ENCODE measurements at places on chromosomes 2 and 18.
A peak's percentile ranks its signal among the peaks of the same experiment; 100 is the strongest.

- no peak for DNase-seq
These were observed 13.7 kb upstream of the DAPL1 start for GRCh38 chr2:158781353-158781961.

DNA sequence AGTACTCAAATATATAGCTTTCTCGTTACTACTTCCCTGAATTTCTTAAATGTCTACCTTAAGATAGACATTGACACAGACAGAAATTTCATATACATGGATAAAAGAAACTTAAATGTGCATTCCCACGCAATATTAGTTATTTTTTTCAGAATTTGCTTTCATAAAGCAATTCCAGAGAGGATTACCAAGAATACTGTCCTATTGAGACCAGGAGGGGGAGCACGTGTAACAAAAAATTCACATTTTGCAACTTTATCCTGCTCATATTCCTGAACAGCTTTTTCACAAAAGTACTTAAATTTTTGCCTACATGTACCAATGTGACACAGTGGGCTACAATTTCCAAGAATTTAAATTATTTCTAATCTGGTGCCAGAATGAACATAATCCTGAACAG lies 30.7 kb upstream of the ERCC3 start:
- DNase-seq = peak; percentile 2

DNA sequence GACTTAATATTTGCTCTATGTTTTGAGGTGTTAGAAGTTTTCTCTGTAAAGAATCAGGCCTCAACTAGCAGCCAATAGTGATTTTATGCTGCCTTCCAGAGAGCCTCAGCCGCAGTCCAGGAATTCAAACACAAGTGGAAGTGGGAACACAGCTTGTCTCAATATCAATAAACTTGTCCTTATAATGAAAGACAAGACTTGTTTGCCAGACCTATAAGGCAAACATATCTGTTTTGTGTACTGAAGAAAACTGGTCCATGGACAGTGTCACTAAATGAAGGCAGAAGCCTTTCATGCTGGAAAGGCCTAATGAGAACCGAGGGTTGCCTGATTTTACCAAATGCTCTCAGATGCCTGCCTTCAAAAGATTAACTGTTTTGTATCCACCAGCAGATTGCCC lies 182.2 kb downstream of the EPHA4 start:
- no peak for DNase-seq

GRCh38 chr2:170502361-170503130 lies 212.6 kb upstream of the SP5 start:
- DNase-seq = no peak

- no peak for DNase-seq
These were observed 97.4 kb downstream of the MEP1B start for GRCh38 chr18:32287249-32287648.

DNA sequence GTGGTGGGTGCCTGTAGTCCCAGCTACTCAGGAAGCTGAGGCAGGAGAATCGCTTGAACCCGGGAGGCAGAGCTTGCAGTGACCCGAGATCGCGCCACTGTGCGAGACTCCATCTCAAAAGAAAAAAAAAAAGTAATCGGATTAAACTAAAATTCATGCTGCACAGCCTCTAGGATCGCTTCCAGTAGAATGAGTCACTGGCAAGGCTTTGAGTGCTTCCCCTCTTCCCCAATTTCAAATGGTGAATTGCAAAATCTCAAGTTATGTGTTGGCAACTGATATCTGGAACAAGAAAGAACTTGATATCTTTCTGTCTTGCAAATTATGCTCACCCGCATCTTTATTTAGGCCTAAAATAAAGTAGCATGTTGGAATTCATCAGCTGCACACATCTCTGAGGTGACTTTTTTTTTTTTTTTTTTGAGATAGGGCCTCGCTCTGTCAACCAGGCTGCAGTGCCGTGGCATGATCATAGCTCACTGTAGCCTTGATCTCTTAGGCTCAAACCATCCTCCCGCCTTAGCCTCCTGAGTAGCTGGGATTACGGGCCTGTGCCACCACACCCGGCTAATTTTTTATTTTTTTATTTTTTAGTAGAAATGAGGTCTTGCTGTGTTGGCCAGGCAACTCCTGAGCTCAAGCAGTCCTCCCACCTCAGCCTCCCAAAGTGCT lies 12.7 kb downstream of the TTC39C start:
- DNase-seq = no peak

GRCh38 chr2:229445501-229446211 lies 174.6 kb upstream of the PID1 start:
- no peak for DNase-seq

- DNase-seq = peak; percentile 70
These were observed at the start of gene ADGRF3 for GRCh38 chr2:26346454-26347053. Gene ADGRF3, minus strand, starts transcription at chr2:26346789. Its CDS starts 555 bp downstream, at chr2:26346234.

- no peak for DNase-seq
These were observed 525.4 kb downstream of the CCDC85A start for GRCh38 chr2:56709181-56709580.

DNA sequence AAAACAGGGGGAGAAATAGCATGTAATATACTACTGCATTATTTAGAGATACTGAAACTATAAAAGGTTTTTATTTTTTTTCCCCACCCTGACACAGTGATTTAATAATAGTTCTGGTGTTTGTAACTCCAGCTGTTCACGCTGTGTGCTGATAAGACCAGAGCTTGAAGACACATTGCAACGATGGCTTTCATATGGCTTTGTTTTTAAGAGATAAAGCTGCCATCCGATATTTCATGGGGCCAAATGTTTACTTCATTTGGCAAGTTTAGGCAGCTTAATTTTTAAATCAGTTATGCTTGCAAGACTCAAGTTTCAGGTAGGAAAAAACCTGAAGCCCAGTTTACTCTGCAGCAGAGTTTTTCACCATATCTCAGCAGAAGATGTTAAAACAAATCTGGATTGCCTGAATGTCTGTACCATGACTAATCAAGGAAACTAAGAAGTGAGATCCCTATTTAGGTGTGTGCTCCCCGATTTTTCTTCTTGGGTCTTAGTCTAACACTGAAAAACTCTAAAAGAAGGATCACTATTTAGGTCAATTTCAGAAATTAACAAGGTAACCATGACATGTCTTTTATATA lies 508.6 kb downstream of the PARD3B start:
- no peak for DNase-seq

DNA sequence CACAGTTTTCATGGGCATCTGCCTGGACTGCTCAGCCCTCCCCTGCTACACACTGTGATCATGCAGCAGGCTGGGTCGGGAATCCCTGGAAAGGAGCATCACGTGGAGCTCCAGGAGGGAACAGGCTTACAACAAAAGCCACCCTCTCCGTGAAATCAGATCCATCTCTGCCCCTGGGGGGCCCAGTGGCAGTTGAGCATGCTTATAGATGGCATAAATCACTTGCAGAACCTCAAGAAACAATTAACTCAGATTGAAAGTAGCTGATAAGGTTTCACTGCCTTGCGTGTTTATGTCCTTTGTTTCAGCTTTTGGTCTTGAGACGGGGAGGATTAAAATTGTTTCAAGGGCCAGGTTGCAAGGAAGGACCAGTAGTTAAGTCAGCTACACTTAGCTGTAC lies 354.8 kb upstream of the MEIS1 start:
- no peak for DNase-seq

DNA sequence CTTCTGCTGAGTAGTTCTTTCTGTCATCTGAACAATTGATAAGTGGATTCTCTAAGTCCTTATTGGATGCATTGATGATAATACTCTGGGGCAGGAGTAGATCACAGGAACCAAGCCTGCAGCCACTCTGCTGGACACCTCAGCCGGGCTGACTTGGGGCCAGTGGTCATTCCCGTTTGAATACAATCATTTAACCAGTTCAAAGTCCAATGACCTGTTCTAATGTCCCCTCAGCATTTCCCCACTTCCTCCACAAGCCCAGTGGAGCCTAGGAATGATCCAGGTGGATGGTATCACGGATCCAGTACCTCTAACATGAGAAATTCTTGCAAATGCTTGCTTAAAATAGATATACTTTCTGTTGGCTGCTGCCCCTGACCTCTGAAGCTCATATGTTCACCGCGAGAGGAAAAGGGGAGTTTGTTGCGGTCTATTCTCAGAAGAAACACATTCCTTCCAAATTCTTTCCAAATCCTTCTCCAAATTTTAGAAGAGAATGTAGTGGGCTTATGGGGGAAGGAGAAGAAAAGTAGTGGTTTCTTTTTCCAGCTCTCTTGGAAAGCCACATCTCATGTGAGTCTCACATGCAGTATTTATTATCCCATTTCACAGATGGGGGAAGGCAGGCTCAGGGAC lies 170.9 kb downstream of the INHBB start:
- DNase-seq = no peak

DNA sequence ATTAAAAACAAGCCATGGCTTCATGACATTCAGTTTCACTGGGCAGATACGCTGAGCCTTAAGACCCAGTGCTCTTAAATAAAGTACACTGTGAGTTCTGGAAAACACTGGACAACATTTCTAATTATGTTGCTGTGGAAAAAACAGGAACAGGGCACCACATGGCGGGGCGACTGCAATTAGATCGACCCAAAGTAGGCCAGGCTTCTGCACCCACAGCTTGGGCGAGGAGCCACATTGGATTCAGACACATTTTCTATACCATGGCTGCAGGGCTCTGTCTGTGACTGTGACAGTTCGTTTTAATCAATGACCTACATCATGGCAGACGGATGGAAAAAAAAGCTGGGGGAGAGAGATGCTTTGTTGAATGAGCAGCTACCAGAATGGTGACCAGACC lies 227.2 kb upstream of the HS6ST1 start:
- DNase-seq = no peak

DNA sequence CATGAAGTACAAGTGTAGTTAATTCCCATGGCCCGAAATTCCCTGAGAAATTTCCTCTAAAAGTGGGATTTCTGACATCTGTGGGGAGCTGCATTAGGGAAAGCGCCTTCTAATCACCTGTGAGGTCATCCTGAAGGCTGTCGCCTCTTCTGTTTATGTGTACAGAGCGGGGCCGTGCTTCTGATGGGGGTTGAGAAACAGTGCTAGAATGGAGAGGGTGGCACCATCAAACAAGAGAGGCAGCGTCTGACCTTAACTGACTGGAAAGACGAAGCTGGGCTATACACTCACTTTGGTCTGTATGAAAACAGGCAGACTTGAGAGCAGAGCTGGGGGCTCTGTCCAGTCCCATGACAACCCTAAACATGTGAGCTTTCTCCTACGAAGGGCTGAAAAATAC lies 44.2 kb upstream of the DNMT3A start:
- DNase-seq = no peak

GRCh38 chr2:76320716-76321115 lies 610.0 kb upstream of the GCFC2 start:
- DNase-seq = no peak

DNA sequence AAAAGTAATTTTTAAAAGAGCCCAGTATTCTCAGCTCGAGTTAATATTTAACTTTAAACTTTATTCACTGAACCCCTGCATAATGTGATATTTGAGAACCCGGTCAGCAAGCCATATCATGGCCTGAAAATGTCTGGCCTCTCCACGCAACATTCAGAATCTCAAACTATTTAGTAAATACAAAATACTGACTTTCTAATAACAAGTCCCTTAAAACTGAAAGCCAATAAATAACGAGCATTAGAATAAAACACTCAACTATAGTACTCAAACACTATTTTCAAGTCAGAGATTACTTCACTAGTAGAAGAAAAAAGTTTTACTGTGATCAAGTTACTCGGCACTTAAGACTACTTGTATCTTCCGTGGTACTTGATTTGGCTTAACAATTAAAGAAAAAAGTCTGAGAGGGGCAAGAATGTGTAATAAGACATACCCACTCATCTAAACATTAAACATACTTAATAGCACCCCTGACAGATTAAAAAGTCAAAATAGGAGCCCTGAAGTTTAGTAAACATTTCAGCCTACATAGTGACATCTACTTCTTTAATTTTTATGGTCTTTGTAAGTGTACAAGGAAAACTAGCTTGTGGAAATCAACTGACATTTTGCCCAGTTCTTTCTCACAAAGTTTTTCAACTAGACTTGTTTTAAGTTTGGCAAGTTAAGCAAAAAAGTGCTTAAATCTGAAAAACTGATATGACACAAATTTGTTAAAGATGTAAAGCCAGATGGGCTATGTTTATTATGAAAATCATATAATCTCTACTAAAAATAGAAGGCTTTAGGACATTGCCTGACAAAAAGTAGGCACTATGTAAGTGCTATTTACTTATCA lies 38.2 kb downstream of the RTN4 start:
- DNase-seq = no peak

DNA sequence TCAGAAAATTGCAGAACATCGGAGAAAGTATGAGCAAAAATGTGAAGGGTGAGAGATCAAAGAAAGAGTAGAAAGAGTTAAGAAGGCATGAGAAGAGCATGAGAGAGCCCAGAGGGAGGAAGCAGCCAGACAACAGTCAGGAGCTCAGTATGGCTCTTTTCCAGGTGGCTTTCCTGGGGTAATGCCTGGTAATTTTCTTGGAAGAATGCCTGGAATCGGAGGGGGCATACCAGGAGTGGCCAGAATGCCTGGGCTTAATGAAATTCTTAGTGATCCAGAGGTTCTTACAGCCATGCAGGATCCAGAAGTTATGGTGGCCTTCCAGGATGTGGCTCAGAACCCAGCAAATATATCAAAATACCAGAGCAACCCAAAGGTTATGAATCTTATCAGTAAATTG lies 271.8 kb upstream of the TFPI start:
- DNase-seq = no peak

- DNase-seq = no peak
These were observed 40.0 kb downstream of the COL4A3 start for GRCh38 chr2:227204452-227204851.

DNA sequence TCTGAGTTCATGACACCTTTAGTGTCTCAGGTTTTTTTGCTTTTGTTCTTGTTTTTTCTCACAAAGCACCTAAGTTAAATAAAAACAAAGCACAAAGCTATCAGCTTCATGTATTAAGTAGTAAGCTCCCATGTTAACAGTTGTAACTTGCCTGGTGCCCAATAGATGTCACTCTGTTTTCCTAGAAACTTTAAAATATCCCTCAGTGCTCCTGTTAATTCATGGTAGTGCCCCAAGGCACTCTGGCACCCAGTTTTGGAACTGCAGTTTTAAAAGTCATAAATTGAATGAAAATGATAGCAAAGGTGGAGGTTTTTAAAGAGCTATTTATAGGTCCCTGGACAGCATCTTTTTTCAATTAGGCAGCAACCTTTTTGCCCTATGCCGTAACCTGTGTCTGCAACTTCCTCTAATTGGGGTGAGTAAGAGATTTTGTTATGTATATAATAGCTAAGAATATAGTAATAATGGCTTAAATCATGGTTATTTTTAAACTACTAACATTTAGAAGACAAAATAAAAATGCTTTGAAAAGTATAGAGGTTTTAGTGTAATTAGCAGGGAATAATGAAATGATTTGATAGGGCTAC lies 555.0 kb upstream of the TMEFF2 start:
- peak; percentile 36 for DNase-seq

GRCh38 chr2:19026261-19026660 lies 332.2 kb downstream of the OSR1 start:
- DNase-seq = no peak

DNA sequence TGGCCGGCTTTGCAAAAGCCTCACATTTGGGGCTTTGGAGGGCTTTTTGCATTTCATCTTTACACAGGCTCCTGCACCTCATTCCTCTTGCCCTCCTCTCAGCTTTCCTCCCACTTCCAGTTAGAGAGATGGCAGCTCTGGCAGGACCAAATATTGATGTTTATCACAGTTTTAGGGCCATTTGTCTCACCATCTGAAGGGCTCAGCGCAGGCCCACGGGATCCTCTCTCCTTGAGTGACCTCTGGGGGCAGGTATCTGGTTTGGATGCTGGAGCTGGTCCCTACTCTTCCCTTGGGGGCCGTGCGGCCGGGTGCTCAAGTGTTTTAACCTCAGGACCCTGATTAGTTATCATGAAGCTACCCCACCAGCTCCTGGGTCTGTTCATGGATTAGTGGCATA lies 19.9 kb downstream of the ATOH8 start:
- no peak for DNase-seq
